ENCODE measurements at places on chromosomes 1 and 21.
A peak's percentile ranks its signal among the peaks of the same experiment; 100 is the strongest.

DNA sequence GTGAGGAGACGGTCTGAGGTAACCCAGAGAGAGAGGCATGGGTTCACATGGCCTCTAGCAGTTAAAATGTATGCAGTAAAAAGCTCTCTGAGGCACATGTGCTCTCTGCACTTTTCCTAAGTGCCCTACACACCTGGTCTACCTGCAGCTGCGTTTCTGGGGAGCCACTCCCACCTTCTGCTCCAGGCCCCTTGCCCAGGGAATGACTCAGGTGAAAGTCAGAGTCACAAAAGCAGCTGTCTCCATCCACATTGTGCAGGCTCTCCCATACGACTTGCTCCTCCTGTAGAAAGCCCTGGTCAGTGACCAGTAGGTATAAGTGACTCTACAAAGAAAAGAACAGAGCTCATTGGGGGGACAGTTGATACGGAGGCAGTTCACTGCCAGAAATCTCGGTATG, 8.8 kb downstream of the MINDY1 start:
- no peak for DNase-seq

DNA sequence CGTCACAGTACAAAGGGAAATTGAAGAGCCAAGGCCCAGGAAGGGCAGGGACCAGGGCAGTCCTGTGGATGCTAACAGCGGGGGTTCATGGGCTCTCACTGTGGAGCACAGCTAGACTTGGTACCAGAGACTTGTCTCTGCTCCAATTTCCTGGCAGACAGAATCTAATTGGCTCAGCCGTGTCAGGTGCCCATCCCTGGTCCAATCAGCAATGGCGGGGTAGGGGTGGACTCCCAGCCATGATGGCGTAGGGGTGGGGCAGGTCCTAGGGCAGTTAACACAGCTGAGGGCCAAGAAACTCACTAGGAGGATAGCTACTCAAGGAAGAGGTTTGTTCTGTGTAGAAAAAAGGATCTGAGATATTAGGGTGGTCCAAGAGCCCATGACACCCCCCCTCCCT, 39.9 kb upstream of the TENT5B start:
- DNase-seq, result no peak

DNA sequence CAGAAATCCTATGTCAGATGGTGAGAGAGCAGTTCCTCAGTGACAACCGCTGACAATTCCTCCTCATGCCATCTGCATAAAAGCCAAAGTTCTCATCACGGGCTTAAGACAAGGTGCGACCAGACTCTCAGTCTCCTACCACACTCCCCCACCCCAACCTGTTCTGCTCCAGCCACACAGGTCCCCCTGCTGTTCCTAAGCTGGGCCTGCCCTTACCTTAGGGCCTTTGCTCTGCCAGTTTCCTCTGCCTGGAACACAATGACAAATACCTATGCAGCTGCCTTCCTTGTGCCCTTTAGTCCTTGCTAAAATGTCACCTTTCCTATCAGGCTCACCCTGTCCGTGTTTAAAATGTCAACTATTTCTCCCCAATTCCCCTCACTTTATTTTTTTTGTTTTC, 382.2 kb downstream of the NTNG1 start:
- no peak for DNase-seq

DNA sequence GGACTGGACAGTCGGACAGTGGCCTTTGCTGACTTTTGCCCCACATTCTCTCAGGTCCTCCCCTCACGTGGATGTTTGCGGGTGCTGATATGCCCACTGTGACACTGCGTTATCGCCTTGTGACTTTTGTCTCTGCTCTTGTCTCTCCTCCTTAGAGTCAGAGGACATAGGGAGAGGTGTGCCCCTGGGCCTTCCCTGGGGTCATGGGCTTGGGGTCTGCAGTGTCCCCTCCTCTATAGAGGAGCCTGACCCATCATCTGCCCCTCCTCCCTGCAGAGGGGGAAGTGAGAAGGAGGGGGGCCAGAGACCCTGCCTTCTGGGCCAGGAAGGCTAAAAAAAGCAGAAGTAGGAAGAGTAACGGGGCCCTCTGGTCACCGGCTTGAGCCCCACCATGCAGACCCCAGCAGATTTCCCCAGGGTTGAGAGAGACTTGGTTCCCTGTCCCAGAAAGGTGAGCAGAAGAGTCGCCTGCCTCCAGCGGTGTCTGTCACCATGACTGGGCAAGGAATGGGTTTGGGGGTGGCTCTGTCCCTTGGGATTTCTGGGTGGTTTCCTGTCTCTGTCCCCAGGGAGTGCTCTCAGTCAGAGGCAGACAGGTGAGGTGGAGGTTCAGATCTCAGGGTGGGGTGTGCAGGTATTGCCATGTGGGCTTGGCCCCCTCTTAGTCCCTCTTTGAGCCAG, 13.3 kb downstream of the RPS6KA1 start:
- DNase-seq, result no peak

DNA sequence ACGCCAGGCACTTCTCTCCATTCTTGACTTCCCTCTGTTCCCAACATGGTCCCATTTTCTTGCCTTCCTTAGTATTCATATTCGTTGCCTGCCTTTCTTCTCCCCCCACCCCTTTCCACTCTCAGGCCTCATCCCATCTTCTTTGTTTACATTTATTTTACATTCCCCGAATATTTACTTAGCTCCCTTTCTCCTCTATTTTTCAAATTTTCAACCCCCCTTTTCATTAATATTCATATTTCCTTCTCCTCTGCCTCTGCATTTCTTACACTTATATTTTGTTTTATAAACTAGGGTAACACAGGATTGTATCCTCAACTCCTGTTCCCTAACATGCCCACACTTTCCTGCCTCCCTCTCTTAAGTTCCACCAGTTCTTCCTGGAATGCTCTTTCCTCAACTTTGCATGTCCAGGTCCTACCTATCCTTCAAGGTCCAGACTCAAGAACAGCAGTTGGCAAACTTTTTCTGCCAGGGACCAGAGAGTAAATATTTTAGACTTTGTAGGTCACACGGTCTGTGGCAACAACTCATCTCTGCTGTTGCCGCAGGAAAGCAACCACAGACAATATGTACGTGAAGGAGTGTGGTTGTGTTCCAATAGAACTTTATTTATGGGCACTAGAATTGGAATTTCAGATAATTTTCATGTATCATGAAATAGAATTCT, 29.8 kb upstream of the A3GALT2 start:
- no peak for DNase-seq

GRCh38 chr1:43351421-43352350, 7.1 kb upstream of the CDC20 start:
- no peak for DNase-seq

GRCh38 chr1:19979494-19979977, at the start of gene PLA2G2A:
Gene PLA2G2A (minus strand): TSS chr1:19979618. CDS start chr1:19978773, 845 bp downstream.
- no peak for DNase-seq

DNA sequence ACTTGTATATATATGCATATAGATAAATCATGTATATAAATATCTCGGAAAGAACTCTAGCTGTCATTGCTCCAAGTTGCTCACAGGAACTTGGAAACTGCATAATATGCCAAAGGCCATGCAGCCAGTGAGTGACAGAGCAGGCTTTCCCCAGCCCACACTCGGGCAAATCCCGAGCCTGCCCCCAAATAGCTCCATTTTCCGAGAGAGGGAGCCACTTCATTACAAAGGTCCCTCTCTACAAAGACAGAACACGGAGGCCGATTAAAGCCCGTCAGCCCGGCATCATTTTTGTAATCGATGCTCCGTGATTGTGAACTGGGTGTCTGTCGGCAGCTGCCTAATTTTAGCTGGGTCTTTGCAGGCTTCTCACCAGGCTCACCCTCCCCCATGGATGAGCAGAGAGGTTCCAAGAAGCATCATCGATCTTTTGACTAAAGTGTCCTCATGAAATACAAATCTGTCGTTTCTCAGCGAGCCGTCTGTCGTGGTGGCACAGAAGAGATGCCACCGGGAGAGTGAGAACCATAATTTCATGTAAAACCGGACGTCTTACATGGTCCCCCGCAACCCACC, 663.9 kb downstream of the PTPRU start:
- no peak for DNase-seq

GRCh38 chr1:181117648-181118449, 29.3 kb downstream of the IER5 start:
- no peak for DNase-seq

GRCh38 chr21:45164838-45165237, 90.5 kb downstream of the ADARB1 start:
- DNase-seq, result no peak

DNA sequence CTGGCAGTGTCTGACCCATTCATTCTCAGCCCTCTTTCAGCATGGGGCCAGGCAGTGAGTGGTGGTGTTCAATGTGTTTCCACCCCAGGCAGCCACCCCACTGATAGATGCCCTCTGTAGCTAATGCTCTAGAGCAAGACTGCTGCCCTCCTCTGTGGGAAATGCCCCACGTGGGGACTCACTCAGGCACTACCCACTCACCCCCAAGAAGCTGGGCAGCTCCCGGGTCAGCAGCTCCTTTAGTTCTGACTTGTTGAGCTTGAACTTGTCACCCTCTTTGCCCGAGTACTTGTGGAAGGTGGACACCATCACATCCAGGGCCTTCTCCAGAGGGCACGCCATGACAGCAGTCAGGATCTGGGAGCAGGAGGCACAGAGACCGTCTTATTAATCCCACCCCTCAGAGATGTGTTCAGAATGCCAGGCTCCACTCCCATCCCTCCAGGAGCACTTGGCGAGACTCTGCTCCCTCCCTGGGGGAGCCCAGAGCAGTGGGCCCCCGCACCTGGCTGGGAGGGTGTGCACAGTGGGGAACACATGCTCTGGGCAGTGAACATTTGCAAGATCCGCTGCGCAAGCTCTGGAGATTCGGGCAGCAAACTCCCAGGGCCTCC, 1.0 kb downstream of the S100A4 start:
- DNase-seq, result no peak

DNA sequence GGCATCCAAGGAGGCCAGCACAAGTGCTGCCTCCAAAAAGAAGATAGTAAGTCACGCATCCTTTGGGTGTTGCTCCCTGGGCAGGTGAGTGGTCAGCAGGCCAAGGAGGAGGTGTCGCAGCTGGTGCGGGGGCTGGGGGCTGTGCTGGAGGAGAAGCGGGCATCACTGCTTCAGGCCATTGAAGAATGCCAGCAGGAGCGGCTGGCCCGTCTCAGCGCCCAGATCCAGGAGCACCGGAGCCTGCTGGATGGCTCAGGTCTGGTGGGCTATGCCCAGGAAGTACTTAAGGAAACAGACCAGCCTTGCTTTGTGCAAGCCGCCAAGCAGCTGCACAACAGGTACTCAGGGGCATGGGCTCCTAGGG, 4.3 kb downstream of the TRIM46 start:
- DNase-seq, result no peak

DNA sequence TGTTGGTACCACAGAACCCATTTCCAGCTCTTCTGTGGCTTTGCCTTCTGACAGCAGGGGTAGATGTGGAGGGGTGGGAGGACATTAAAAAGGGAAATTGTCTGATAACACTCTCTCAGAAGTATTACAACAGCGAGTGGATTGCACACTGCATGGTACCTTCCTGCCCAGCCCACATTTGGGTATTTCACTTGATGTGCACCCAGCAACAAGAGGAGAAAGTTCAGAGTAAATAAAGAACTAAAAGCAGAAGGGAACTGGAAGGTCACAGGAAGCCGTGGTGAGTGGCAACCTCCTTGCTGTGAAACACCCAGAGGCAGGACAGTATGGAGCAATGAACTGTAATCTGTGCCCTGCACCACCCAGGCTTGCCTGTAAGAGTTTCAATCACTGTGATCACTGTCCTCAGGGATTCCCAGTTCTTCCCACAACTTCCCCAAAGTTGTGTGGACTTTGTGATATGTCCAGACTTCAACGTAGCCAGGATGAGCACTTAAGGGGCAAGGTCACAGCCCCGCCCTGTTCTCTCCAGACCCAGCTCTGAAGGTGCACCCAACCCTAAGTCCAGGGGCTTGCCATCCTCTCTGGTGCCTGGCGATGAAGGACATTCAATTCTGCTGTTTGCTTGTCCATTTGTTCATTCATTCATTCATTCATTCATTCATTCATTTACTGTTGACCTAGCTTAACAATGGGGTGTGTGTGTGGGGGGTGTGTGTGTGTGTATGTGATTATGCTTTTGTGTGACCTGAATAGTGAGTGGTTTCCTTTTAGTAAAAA, 18.7 kb upstream of the F5 start:
- DNase-seq, result peak; percentile 81

- DNase-seq, result no peak
These were observed 27.3 kb upstream of the PAX7 start for GRCh38 chr1:18603212-18603852.

DNA sequence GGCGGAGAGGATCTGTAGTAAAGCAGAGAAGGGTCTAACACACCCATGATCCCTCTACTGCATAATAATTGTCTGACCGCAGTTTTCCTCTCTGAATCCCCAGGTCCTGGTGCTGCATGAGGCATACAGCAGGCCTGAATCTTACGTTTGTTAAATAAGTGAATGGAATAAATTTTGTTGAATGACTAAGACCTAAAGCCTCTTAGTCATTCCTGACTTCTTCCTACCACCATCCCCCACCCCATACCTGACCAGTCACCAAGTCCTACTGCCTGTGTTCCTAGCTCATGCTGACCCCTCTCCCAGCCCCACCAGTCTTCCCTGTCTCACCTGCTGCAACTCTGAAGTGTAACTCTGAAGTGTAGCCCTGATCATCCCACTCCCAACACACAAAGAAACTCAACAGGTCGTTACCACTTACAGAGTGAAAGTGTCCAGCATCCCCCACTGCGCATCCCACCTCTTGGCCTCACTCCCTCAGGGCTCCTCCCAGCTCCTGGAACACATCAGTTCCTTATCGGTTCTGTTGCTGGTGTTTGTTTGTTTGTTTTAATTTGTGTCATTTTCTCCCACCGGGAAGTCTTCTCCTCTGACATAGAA, 9.7 kb downstream of the GJA5 start:
- no peak for DNase-seq

GRCh38 chr1:57204942-57205787, 218.7 kb downstream of the DAB1 start:
- no peak for DNase-seq

DNA sequence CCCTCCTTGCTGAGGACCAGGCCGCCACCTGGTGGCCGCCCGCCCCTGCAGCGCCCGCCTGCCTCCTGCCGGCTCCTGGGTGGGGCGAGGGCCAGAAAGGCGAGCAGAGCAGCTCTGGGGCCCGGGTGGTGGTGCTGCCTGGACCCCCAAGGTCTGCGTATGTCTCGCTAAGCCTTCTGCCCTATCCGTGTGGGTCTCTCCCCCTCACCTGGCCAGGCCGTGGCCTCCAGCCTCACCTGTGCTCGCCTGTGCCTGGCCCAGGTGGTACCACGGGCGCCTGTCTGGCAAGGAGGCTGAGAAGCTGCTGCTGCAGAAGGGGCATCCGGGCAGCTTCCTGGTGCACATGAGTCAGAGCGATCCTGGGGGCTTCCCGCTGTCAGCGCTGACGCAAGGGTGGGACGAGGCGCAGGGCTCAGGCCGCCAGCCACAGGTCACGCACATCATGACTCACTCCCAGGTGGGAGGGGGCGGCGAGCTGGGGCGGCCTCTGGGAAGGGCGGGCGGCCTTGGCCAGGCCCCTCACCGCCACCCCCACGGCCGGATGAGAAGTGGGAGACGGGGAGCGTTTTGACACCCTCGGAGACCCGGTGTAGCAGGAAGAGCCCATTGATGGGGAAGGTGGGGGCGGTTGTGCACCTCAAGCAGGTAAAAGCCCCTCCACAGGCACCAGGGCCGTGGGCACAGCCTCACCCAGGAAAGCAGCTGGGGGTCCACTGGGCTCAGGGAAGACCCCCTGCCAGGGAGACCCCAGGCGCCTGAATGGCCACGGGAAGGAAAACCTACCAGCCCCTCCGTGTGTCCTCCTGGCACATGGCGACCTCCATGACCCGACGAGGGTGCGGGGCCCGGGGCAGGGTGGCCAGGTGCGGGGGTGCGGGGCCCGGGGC, 9.9 kb downstream of the RNF223 start:
- peak; percentile 79 for DNase-seq

- DNase-seq, result peak; percentile 24
These were observed 12.4 kb downstream of the KLHDC8A start for GRCh38 chr1:205344066-205344928.

Data from CD4-positive, alpha-beta T cell treated with Interleukin-6 at 100 ng/mL for 8 hours (primary cell).